ENCODE measurements at places on chromosomes 1 and 21.

- no peak for DNase-seq
- peaks cover 27% of the 10 kb centered on the region for H3K36me3 ChIP-seq
- H3K27me3 ChIP-seq = no peaks in the 10 kb centered on the region
These were observed 44.9 kb upstream of the ECE1 start for GRCh38 chr1:21335088-21335691.

- H3K36me3 ChIP-seq = no peaks in the 10 kb centered on the region
- no peaks in the 10 kb centered on the region for H3K27me3 ChIP-seq
- H3K27ac ChIP-seq = no peak overlapping the region
- peaks cover 10% of the 10 kb centered on the region for H3K4me1 ChIP-seq
- H3K4me3 ChIP-seq = no peak overlapping the region
- DNase-seq = no peak
These were observed 58.9 kb downstream of the TGFBR3 start for GRCh38 chr1:91827087-91827458.

DNA sequence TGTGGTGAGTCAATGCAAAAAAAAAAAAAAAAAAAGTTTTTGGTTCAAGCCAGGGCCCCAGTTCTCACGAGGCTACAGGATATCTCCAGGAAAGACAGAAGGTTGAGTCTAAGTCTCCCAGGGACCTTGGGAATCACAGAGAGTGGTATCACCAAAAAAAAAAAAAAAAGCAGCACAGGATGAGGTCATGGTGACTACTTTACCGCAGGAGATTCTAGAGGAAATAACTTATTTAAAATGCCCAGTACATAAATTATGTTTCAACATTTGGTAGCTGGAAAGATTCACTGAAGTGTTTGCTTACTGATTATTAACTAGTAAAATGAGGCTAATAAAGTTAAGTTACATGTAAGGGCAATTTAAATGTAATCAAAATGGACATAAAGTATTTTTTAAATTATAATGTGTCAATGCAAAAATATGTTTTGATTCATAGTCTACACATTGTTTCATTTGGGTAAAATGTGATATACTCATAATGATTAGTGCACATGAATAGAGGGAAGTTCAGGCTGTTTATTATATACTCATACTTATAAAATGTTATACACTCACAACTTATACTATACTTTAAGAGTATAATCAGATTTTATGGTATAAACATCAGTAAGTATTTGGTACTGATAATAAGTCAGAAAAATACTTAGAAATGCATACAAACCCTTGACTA is 84.1 kb downstream of the PLPPR5 start:
- DNase-seq = no peak
- H3K4me1 ChIP-seq = peaks cover 2% of the 10 kb centered on the region
- no peaks in the 10 kb centered on the region for H3K27me3 ChIP-seq

GRCh38 chr1:17465228-17465627 is 25.8 kb upstream of the RCC2 start:
- no peaks in the 10 kb centered on the region for H3K27me3 ChIP-seq
- no peaks in the 10 kb centered on the region for H3K4me1 ChIP-seq
- no peaks in the 10 kb centered on the region for H3K36me3 ChIP-seq
- no peak overlapping the region for H3K27ac ChIP-seq

GRCh38 chr1:236168716-236169429 is 26.5 kb downstream of the GPR137B start:
- H3K4me3 ChIP-seq = no peak overlapping the region
- no peak for DNase-seq

DNA sequence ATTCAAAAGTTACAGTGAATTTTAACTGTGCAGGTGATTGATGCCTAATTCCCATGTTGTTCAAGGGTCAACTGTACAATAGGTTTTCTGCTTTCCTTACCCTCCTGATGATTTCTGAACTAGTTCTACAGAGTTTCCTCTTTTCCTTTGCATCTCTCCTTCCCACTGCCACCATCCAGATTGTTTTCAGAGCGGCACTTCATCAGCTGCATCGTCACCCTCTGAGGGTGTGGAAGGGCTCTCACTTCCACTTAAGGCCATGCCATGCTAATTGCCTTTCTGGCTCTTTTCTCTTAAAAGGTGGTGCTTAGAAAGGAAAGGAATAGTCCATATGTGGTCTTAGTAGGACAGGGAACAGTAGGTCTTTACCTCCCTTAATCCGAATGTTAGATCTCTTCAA is 39.1 kb downstream of the DISC1 start:
- DNase-seq = no peak
- peaks cover 31% of the 10 kb centered on the region for H3K36me3 ChIP-seq
- H3K27me3 ChIP-seq = no peaks in the 10 kb centered on the region

DNA sequence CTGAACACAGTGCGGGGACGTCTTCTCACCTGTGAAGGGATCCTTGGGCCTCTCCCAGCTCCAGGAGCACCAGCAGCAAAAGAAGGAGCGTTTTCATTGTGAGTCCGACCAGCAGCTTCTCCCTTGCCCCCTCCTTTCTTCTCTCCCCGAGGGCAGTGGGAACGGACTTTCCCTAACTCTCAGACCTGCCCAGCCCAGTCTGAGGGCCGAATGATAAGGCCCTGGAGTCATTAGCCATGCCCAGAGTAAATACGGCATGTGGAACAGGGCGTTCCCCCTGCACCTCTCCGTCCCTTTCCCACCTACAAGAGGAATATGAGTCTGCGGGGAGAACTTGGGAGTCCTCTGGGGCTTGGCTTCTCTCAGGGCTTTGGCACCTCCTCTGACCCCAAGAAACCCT is at the start of gene CTSE:
Gene CTSE, minus strand, starts transcription at position 201 of the 400 bp plus-strand sequence. Its CDS starts 104 bp downstream, at position 97.
- peaks cover 1% of the 10 kb centered on the region for H3K4me1 ChIP-seq
- H3K36me3 ChIP-seq = no peaks in the 10 kb centered on the region
- peaks cover 4% of the 10 kb centered on the region for H3K27me3 ChIP-seq
- DNase-seq = no peak

GRCh38 chr1:41724248-41724647 is 194.5 kb downstream of the HIVEP3 start:
- peaks cover 42% of the 10 kb centered on the region for H3K4me1 ChIP-seq
- H3K27me3 ChIP-seq = no peaks in the 10 kb centered on the region
- DNase-seq = no peak
- no peak overlapping the region for H3K27ac ChIP-seq

All from activated naive CD8-positive, alpha-beta T cell treated with anti-CD3 and anti-CD28 coated beads for 36 hours (primary cell).